Upper lobe of left lung (tissue), 6 donors: ENCODE measurements at places on chromosomes 7 and 10. TPM values are rescaled to one million over a fixed set of nuclear protein-coding genes. Genes with fewer than 3 reads are reported as not detected.

Gene ELN
- total RNA-seq = 212 TPM

DNA sequence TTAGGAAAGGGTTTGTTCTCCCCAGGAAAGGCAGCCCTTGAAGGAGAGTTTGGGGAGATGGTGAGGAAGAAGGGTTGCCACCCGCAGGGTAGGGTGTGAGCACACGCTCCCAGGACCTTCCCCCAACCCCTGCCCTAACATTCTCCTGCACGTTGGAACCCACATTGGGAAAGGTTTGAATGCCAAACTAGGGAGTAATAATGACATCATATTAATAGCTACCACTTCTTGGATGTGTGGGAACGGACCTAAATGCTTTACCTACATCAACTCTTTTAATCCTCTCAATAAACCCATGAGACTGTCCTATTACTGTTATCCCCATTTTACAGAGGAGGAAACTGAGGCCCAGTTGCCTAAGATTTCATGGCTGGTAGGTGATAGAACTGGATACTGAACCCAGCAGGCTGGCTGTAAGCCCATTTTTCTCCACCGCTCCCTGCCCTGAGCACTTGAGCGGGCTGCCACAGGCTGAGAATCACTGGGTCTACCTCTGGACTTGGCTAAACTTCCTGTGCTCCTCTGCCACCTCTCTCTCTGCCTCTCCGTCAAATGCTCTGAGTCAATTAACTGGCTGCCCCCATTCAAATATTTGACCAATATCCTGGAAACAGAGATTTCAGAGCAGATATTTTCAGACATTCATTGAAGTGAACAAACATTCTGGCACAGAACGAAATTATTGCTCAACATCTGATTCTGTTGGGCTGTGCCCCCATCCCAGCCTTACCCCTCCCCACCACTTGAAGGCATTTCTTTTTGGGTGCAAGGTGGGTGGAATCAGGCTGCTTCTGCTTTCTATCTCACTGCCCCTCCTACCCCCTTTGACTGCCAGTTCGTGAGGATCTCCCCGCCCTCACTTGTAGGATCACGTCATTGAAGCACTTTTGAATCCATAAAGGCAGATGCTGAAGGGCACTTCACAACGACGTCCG, 129.7 kb downstream of the C10orf105 start:
- DNase-seq = no peak

GRCh38 chr7:37665352-37666022, 18.1 kb upstream of the GPR141 start:
- no peak for DNase-seq

- no peak for DNase-seq
These were observed 245.3 kb upstream of the SLC26A5 start for GRCh38 chr7:103691291-103691690.

Gene ETV1
- 50.2 TPM for total RNA-seq

DNA sequence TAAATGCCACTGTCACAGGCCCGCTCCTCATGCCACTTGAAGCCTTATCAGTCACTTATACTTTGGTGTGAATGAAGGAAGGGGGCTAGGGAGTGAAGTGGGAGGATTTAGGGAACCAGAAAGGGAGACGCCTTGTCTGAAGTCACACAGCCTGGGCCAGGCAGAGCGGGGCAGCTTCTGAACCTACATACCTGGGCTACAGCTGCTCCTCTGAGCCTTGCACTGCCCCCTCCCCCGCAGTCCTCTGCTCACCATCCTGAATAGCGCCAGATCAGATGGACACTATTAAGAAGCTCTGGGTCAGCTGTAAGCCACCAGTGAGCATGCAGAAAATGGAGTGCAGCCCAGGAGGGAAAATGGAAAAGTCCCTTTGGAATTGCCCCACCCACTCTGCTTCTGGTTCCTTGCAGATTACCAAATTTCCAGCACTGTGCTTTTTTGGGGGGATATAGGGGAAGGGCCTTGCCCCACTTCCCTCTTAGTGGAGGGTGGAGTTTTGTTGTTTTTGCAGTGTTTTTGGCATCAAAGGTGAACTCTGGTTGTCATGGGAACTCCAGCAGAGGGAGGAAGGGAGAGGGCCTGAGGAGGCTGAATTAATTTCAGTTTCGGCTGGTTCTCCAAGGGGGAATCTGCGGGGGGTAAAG, 35.0 kb upstream of the ADCYAP1R1 start:
- DNase-seq = no peak

Gene FXYD4
- 2.5 TPM for total RNA-seq
